Muscle of leg (tissue), 16 donors: ENCODE measurements at places on chromosomes 1 and 21. TPM values are rescaled to one million over a fixed set of nuclear protein-coding genes. Genes with fewer than 3 reads are reported as not detected.

LDLRAD1 gene
- total RNA-seq: not detected

MPZ gene
- total RNA-seq: 21.9 TPM

SPRR2G gene
- not detected for total RNA-seq

MFSD2A gene
- 0.62 TPM for total RNA-seq

DNA sequence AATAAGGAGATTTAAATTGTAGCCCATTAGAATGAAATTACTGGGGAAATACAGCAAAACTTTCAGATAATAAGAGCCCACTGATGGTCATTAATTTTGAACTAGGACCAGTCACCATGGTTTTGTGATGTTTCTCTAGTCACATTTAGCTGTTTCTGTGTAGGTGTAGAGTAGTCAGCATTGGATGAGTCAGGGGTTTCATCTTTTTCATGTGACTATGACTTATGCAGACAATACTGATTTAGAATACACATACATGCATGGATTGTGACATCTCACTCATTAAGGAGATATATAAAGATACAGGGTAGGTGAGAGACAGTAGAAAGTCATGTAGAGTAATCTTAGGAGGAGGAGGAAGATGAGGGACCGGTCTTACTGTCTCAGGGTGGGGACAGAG, 1192.7 kb downstream of the KCNT2 start:
- DNase-seq: no peak

GRCh38 chr1:19433719-19433998, 51.7 kb downstream of the CAPZB start:
- DNase-seq: no peak

DNA sequence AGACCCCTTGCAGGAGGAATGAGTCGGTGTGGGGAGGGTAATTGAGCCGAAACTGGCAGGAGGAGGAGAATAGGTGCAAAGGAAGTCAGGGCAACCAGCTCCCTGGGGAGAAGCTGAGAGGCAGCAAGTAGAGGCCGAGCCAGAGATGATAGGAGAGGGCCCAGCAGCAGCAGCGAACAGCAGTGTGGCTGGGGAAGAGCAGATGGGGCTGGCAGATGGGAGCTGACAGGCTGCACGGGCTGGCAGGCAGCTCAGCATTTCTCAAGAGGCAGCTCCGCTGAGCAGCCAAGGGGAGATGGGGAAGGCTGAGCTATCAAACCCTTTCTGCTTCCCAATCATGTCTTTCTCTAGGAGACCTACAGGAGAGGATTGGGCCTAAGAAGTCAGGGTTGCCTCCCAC, 158.2 kb downstream of the TRIM33 start:
- DNase-seq: peak; percentile 35

DNA sequence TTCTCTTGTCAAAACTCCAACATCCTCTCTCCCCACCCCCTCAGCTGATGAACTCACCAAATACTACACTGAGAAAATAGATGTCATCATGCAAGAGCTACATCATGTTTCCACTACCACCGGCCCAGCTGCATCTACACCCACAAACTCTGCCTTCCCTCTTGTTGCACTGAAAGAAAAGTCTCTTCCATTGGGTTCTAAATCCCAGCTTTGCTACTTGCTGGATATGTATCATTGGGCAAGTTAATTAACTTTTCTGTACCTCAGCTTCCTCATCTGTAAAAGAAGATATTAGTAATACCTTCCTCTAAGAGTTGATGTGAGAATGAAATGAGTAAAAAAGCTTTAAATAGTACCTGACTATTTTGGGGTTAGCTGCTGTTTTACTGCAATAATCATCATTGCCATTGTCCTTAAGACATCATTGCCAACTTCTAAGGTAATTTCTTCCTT, 108.6 kb downstream of the OLFML2B start:
- no peak for DNase-seq

- DNase-seq: no peak
These were observed 4.0 kb downstream of the PGLYRP4 start for GRCh38 chr1:153344718-153345025.

DNA sequence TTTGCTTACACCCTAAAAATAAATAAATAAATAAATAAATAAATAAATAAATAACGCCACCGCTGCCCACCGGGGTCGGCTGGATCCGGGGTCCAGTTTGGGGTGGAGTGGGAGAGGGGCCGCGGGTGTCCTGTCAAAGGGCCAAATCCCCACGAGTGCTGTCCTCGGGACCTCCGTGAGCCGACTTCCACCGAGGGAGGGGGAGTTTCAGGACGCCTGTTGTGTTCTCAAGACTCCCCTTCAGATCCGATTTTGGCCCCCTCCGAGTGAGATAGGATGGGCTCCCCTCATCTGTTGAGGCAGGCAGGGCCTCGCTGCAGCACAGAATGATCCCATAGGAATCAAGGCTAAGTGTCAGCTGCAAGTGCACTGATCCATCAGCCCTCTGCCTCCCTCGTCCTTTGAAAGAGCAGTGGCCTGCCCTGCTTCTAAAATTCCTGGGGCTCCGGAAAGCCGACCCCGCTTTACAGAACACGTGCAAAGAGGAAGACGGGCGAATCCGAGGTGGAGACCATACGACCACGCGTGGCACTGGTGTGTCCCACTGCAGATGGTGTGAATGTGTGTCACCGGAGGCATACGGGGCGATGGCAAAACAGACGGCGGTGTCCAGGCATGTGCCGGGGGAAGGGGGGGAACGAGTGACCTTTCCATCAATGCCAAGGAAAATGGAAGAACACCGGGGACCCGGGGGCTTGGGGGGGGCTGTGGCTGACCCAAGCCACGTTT, 3880.5 kb downstream of the SRGAP2C start:
- no peak for DNase-seq

DNA sequence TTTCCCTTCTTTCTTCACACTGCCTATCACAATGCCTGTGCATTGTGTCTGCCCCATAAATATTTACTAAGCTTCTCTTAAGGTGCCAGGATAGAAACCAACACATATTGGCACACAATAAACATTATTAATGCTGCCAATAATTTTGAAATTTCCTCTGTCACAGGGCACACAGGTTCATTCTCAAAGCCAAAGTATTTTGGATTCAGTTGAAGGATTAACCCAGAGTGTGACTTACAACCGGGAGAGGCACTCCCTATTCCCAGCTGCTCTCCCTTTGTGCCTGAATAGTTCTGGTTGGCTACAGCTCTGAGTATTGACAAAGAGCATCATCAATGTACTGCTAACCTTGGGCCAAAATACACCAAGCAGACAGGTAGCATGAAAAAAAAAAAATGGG, 46.6 kb upstream of the ATP1A1 start:
- DNase-seq: no peak

DNA sequence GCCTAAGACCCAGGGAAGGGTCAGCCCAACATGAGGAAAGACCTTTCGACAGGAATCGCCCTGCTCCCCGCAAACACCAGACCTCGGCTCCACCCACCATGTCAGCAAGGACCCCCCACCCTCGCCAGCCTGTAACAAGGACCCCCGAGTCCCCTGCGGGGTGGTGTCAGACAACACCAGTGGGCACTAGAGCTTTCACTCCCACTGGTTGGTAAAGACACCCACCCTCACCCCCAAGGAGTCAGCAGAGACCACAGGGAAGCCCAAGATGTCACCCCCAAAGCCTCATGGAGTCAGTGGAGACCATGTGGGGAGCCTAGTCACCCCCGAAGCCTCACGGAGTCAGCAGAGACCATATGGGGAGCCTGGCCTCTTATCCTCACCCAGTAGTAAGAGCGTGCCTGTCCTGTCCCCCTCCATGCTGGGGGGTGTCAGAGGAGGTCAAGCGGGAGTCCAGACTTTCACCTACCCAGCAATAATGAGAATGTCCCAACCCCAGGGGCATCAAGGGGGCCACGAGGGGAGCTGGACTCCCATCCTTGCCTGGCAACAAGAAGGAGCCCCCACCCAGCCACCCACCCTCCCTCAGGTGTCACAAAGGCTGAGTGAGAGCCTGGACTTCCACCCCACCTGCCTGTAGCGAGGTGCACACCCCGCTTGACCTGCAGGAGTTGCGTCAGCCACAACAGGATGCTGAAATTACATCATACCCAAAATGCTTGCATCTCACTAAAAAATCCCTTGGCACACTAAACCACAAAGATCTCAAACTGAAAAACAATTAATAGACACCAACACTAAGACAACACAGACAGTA, 24.8 kb downstream of the SLC19A1 start:
- no peak for DNase-seq

DNA sequence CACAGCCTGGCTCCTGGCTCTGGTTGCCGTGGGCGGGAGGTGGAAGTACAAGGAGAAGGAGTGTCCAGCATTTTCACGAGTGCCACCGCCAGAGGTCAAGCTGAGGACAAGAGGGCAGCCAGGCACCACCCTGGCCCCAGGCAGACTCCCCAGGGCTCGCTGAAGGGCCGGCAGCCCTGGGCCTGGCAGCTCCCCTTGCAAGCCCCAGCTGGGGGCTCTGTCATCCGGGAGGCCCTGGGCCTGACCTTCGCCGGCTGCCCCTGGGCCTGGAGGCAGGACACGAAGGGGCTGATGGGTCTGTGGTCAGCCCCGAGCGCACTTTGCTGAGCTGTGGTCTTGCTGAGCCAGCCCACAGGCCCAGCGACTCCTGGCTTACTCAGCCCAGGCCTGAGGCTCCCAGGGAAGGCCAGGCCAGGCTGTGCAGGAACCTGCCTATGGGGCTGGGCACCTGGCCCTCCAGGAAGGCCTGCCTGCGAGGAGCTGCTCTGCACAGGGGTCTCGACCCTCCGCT, 74.8 kb downstream of the MORN1 start:
- DNase-seq: no peak

DNA sequence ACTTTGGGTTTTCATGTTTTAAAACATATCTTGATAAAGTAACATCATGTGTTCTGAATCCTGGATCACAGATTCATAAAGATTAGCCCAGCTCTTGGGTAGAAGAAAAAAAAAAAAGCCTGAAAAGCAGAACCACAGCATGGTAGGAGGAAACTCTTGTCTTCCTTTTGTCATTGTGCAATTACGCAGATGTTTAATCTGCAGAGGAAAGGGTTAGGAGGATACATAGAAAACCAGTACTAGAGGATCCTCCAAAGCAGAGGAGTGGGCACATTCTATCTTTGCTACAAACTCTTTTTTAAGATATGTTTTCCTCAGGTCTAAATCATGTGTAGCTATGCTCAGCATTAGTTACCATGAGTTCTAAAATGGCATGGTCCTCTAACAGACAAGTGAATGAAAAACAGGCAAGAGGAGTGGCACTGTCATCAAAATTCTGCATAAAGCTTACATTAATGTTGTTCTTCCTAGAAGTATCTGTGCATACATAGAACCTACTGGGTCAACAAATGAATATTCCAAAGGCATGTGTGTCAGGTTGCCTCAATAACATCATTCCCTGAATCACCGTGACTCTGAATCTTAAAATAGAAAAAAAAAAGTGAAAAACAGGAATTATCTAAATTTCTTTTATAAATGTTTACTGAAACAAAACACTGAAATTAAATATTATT, 107.0 kb downstream of the NME7 start:
- peak; percentile 3 for DNase-seq

GRCh38 chr1:234600418-234601281, 9.3 kb downstream of the IRF2BP2 start:
- DNase-seq: peak; percentile 87

DNA sequence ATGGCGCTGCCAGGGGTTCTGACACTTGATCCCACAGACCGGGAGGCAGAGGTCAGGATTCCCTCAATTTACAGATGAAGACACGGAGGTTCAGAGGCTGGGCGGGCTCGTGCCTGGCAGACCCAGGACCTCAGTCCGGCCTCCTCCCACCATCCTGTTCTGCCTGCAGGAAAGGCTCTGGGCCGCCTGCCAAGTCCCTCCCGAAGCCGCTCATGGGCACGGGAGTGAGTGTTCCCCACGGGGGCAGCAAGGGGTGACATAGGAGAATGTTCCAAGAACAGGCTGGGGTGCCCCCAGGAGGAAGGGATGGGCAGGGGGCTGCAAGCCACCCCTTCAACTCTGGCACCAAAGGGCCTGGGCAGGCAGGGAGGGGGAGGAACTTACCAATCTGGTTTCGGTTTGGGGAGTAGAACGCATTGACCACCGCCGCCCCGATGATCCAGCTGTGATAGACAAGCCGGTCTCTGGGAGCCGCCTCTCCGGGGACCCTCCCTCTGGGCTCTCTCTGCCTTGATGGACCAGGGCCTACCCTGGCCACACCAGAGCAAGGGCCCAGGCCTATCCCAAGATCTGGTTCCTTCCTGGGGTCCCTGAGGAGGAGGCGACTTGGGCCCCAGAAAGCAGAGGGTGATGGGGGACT, 7.5 kb downstream of the PRXL2B start:
- peak; percentile 29 for DNase-seq

DNA sequence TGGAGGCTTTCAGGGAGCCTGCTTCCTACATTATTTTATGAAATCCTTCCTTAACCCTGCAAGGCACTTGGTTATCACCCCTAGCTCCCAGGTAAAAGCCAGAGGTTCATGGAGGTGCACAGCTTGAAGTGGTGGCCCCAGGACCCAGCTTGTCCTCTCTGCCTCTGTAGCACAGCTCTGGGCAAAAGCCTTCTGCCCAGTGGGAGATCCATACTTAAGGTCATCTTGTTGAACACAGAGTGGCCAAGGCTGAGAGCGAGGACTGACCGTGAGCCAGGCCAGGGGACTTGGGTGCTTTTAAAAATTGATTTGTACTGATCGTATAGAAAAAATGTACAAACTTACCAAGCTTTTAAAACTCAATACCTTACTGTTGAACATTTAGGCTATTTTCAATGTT, 33.4 kb downstream of the KCNA2 start:
- DNase-seq: no peak

GRCh38 chr1:108634521-108634920, 26.4 kb downstream of the HENMT1 start:
- DNase-seq: no peak

- DNase-seq: no peak
These were observed 7.1 kb downstream of the KLF18 start for GRCh38 chr1:44134071-44134920.

DNA sequence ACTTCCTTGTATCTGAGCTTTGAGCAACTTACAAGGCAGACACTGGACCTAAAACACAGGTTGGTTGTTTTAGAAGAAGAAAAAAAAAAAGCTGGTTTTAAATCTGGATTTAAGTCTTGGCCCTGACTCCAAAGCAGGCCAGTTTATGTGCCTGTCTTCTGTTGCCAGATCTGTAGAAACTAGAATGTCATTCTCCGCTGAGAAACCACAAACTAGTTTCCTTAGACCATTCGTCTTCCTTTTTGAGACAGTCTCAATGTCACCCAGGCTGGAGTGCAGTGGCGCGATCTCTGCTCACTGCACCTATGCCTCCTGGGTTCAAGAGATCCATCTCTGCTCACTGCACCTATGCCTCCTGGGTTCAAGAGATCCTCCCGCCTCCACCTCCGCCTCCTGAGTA, 33.9 kb downstream of the APP start:
- DNase-seq: no peak

- no peak for DNase-seq
These were observed 4.1 kb downstream of the SPATC1L start for GRCh38 chr21:46180079-46180722.

- no peak for DNase-seq
These were observed 25.6 kb downstream of the C1orf21 start for GRCh38 chr1:184412472-184412871.

- DNase-seq: no peak
These were observed 54.0 kb downstream of the RPAP2 start for GRCh38 chr1:92352856-92353255.

- DNase-seq: no peak
These were observed 35.2 kb upstream of the OR2B11 start for GRCh38 chr1:247493106-247493505.
